ENCODE measurements at places on chromosomes 7 and 10.

DNA sequence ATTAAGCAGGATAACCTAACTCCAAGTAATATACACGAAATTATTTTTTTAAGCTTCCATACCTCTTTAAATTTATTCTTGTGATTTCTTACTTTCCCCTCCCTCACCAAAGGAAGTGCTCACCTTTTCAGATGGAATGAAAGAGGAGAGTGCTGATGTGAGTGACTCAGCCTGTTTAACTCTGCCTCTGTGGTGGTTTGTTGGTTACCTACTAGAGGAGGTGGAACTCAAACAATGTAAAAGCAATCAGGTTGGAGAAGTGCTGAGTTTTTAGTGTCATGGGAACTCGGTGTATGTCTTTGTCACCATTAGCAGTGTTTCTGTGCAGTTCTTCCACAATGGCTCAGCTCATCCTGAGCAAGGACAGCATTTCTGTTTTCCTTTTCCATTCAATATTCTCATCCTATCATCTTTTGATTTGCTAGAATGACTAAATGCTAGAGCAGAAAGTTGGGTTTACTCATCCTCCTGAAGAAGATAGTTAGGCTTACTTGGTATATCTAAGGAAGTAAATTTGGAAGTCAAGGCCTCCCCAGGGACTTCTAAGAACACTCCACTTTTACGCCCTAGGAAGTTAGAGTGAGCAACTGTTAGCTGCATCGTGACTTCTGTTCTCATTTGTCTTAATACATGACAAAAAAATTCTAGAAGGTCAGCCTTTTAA lies 6.0 kb downstream of the ADD3 start:
- peak; percentile 31 for DNase-seq

GRCh38 chr7:28315565-28316410 lies 96.5 kb upstream of the CREB5 start:
- no peak for DNase-seq

DNA sequence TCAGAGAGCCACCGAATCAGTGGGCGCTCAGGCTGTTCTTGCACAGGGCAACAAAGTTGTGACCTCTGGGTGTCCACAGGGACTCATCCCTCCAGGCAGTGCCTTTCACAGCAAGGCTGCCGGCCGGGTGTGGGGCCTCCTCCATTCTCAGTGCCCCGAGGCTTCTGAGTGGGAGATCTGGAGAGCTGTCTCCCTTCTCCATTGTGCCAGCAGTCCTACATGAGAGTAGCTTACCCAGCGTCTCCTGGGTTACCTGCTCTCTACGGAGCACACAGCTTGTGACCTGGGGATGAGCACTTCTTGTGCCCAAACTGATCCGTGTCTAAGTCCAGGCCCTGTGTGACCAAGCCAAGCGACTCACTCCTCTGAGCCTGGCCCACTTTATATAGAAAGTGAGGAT lies 240.9 kb upstream of the GRB10 start:
- no peak for DNase-seq

- no peak for DNase-seq
These were observed 155.0 kb downstream of the BMPER start for GRCh38 chr7:34060196-34060947.

DNA sequence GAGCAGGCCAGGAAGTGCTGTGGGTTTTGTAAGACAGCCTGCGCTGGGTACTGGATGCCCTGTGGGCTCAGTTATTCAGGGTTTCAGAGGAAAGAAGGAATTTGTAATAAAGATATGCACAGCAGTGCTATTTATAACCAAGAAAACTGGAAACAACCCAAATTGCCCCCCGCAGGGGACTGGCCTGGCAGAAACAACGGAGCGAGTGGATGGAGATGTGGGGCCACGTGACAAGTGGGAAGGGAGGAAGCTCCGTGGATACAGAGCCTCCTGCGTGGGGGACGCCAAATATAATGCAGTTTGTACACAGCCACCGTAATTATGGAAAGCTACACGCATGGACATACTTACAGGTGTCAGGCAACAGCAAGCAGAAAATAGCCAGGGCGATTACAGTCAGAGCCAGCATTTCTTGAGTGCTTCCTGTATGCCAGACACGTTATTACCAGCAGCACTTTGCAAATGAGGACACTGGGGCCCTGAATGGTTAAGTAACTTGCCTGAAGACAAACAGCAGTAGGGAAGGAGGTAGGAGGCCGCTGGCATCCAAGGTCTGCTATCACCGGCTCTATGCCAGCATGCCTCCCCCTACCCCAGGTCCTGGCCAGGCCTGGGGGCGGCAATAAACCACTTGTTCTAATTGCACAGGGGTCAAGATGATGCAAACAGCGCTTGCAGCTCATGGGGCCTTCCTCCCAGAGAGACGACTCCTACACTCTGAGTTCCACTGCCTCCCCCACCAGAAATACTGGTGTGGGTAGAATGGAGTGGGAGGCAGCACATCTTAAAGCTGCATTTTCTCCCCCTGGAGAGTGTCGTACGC lies 8.7 kb upstream of the CAMK2B start:
- no peak for DNase-seq

DNA sequence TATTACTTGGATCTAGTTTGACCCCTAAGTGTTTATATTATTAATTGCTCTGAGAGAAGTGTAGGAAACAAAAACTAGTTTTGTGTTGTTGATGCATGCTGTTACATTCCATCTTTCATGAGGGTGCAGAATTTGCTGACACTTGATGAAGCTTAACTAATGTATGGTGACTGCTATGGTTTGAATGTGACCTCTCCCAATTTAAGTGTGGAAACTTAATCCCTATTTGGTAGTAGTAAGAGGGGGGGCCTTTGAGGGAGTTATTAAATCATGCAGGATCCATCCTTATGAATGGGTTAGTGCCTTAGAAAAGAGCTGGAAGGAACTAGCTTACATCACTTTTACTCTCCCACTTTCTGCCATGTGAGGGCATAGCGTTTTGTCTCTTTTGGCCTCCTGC lies 142.5 kb downstream of the PCLO start:
- no peak for DNase-seq

DNA sequence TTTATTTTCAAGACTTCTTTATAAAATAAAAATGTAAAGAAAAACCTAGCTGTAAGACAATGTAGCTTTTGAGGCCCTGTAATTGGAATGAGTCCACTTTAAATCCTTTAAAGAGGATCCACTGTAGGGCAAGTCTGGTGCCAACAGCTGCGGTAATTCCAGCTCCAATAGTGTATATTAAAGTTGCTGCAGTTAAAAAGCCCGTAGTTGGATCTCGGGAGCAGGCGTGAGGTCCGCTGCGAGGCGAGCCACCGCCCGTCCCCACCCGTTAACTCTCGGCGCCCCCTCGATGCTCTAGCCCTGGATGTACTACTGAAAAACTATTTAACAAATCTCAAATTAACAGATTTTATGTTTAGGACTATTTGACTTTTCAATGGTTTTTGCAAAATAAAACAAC lies 414.7 kb upstream of the SEMA3C start:
- no peak for DNase-seq

- no peak for DNase-seq
These were observed 229.9 kb downstream of the RPS24 start for GRCh38 chr10:78263521-78263988.

DNA sequence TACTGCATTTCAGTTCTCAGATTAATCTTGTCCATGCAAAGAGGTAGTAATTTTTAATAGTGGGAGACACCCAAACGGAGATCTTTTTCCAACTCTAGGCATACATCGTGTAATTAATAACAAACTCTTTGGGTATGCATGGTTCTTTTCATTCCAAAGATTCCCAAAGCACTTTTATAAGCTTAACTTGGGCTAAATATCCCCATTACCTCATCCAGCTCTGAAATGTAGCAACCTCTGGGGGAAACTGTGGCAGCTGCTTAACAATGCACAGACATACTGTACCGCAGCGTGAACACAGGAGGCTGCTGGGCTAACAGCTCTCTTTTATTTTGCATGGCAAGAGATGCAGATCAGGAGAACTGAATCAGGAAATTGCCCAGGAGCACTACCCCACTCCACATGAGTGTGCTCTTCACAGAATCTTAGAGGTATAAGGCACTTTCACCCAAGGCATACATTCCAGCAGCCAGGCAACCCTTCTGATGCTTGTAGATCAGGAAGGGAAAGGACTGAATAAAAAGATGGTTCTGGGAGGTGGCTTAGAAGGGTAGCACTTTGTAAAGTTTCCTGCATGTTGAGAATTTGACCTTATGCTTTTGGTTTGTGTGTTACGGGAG lies 114.4 kb upstream of the GLI3 start:
- no peak for DNase-seq

- DNase-seq = no peak
These were observed 584.4 kb downstream of the INHBA start for GRCh38 chr7:41118486-41118885.

DNA sequence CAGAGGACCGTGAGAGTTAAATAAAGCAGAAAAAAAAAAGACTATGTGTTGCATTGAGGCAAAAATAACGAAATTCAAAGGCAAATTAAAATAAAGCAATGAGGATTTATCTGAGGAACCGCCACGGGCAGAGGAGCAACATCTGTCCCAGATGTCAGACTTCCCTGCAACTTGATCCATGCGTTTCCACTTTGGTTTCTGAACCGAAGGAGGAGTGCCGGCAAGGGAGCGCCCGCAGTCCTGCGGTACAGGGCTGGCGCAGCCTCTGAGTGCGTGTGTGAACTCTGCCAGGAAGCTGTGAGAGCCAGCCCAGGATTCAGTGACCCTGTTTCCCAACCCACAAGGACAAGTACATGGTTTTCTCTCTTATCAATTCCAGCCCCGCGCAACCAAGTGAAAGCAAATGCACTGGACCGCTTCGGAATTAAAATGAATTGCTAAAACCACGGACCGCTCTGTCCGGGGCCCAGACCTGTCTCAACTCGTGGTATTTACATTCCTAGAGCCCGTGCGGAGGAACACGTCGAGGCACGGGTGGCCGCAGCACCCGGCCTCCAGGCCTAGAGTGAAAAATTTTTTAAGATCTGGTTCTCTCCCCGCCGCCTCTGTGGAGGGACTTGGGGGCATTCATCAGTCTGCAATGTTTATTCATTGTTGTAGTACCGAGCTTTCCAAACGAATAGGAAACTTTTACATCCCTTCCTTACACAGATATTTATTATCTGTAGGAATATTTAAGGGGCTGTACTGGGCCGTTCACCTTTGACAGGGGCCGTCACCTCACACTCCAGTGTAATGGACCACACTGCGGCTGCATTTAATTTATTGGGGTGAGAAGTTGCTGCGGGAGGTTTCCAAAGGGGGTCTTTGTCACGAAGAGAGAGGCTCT lies 291.5 kb upstream of the NFE2L3 start:
- DNase-seq = peak; percentile 30

DNA sequence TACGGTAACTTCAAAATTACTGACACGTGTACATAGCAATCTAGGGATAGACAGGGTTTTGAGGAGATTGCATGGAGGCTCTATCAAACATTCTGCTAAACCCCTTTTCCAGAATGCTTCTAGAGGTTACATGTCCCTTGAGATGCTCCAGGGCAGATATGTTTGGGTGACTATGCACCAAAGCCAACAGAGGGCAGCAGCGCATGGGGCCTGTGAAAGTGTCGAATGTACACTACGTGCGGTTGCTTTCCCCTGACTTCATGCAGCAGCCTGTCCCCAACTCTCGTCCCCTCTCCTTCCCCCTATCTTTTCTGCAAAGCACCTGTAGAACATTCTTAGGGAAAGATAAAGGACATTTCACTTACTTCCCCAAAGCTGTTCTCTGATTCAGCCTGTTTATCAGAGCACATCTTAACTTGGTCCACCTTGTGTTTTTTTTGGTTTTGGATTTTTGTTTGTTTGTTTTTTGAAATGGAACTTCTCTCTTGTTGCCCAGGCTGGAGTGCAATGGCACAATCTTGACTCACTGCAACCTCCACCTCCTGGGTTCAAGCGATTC lies 90.2 kb downstream of the UBE3C start:
- no peak for DNase-seq

DNA sequence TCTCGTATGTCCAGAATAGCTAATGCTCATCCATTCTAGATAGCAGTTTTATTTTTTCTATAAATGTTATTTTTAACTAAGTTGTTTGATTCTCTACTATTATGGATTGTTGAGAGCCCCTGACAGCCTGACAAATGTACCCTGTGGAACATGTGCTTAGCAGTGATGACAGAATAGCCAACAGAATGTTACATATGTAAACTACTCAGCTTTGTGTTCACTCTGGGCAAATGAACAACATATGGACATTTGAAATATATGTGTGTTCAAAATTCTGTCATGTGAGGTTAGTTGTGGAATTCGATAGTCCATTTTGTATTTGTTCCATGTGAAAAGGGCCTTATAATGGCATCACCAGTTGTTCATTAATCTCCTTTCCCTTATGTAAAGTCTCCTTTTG lies 199.7 kb downstream of the EXOC4 start:
- no peak for DNase-seq

- DNase-seq = no peak
These were observed 36.5 kb upstream of the SVIL start for GRCh38 chr10:29671228-29671780.

- no peak for DNase-seq
These were observed 155.3 kb downstream of the EXOC4 start for GRCh38 chr7:133408212-133408611.

- DNase-seq = no peak
These were observed 449.9 kb upstream of the ANKRD30A start for GRCh38 chr10:36675458-36675880.

- peak; percentile 72 for DNase-seq
These were observed 14.2 kb downstream of the MTURN start for GRCh38 chr7:30148951-30149459.

GRCh38 chr10:74025380-74025978 lies 27.6 kb downstream of the VCL start:
- DNase-seq = no peak

DNA sequence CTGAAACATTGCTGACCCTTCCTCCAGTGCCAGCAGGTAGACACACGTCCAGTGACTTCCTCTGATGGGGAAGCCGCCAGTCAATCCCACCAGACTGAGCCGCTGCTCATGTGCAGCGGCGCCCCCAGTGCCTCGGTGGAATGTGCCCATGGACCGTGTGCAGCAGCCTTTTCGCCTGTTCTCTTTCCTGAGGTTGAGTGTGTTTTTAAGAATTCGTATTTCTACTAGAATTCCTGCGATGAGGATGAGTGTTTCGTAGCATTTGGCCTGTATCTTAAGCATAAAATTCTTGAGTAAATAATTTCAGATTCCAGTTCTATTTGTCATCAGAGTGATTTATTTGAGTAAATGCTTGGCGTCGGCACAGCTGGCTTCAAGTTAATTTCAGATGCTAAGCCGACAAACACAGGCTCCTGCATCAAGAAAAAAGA lies 35.4 kb downstream of the BNIP3 start:
- DNase-seq = no peak

DNA sequence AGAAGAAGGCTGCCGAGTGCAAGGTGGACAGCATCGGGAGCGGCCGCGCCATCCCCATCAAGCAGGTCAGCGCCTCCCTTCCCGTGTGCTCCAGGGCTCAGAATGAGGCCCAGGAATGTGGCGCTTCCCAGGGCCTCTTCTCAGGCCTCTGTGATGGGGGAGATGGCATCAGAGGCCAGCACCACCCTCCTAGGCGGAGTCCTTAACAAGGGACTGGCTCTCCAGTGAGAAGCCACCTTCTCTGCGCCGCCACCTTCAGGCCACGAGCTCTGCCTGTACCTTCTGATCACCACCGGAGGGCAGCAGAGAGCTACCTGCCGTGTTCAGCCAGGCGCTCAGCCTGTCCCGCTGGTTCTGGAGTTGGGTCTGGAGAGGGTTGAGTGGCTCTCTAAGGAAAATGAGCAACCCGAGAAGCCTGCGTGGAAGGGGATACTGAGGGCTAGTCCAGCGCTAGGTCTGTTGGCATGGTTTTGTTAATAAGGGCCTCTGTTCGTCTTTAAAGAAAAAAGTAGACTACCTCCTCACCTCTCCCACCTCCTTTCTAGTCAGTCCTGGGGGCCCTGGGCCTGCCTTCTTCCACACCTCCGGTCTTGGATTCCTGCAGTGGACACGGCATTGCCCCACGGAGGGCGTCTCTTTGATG lies 37.7 kb downstream of the AGAP3 start:
- DNase-seq = peak; percentile 70

- DNase-seq = no peak
These were observed 750.2 kb upstream of the IGFBP3 start for GRCh38 chr7:46671108-46671769.
